NCI-H1092 (cell line): ENCODE measurements at places on chromosomes 4 and X.

DNA sequence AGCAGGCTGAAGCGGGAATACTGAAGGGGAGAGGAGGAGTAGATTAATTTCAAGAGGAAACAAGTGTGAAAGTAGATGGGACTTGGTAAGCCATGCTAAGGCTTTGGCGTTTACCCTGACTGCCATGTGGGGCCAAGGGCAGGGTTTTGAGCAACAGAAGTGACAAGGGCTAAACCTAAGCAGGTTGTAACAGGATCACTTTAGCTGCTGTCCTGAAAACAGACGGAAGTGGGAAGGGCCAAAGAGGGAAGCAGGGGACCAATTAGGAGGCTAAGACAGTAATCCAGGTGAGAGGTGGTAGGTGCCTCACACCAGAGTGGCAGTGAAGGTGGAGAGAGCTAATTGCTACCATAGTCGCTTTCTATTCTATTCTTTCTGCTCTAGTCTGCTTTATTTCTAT lies 166.5 kb downstream of the PJA1 start:
- DNase-seq = no peak

DNA sequence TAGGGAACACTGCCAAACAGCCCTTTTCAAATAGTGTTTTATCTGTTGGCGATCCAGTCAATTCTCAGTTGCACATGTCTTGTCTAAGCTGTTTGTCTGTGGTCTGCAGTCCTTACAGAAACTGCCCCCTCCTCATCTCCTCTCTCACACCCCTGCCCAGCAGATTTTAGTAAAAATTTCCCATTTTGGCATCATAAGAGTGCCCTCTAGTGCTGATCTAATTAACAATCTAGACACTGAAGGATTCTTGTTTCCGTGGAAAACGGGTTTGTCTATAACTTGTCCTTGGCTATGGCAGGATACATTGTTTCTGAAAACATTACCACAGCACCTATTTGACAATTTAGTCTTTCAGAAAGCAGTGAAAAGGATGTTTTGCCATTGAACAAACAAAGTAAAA lies 227.2 kb upstream of the MBNL3 start:
- no peak for DNase-seq

DNA sequence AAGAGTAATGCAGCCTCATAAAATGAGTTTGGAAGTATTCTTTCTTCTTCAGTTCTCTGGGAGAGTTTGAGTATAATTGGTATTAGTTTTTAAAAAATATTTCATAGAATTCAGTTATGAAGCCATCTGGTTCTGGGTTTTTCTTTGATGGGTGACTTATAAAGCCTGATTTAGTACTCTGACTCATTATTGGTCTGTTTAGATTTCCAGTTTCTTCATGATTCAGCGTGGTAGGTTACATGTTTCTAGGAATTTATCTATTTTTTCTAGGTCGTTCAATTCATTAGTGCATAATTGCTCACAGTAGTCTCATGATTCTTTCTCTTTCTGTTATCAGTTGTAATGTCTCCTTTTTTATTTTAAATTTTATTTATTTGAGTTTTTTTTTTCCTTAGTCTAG lies 111.2 kb downstream of the CEP44 start:
- DNase-seq = no peak

GRCh38 chr4:185817403-185817818 lies 5.4 kb upstream of the SORBS2 start:
- DNase-seq = peak; percentile 46

GRCh38 chr4:20422398-20422797 lies 170.7 kb downstream of the SLIT2 start:
- DNase-seq = peak; percentile 12

DNA sequence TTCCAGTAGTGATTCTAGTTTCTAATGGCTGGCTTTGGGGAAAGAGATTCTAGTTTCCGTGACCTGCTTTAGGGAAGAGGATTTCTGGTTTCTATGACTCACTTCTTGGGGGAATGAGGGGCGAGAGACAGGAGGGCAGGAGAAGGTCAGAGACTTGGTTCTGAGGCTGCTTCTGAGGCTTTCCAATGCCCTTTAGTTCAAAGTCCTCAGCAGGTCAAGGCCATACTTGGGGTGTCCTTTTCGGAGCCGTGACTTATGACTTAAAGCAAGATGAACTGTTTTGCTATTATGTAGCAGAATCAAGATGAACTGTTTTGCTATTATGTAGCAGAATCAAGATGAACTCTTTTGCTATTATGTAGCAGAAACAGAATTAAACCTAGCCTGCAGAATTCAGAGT lies 52.2 kb upstream of the TLR3 start:
- DNase-seq = no peak

DNA sequence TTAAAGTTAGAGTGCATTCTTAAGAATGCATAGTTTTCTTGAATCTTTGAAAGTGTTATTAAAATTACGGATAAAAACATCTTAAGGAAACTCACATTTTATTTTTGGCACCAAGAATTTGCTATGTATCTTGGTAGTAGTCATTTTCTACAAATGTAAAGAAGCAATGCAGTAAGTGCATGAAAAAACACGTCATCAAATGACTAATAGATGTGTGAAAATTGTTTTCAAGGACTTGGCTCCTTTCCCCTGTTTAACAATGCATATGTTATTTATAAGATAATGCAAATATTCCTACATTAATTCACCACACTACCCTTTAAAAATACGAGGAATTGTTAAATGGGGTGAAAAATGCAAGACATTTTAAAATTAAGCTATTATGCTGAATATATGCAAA lies 461.2 kb upstream of the PCDH7 start:
- DNase-seq = no peak

- DNase-seq = no peak
Observed at GRCh38 chrX:132924426-132924825, 34.0 kb downstream of the HS6ST2 start.
